ENCODE measurements at places on chromosomes 2 and 18.

GRCh38 chr18:63218472-63218871 is 101.1 kb downstream of the BCL2 start:
- no peak for DNase-seq

DNA sequence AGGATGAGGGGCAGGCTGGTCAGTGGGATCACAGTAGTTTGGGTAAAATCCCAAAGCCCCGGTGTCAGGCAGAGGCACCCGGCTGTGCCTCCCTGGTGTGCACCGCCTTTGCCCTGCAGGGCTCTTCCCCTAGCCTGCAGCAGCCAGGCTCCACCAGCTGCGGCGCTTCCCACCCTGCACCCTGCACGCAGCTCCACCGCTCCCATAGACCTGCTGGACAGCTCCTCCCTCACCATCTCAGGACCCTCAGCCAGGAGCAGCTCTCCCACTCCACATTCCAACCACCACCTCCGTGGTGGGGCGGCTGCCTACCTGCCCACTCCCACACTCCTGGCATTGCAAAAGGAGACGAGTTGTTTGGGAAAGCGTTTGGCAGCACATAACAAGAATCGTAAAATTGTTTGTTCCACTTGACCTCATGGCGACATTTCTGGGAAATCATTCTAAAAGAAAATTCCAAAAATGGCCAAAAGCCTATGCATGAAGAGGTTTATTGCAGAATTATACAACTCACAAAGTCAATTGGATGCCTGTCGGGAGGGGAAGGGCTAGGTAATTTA is 287.4 kb upstream of the HDAC4 start:
- no peak for DNase-seq

DNA sequence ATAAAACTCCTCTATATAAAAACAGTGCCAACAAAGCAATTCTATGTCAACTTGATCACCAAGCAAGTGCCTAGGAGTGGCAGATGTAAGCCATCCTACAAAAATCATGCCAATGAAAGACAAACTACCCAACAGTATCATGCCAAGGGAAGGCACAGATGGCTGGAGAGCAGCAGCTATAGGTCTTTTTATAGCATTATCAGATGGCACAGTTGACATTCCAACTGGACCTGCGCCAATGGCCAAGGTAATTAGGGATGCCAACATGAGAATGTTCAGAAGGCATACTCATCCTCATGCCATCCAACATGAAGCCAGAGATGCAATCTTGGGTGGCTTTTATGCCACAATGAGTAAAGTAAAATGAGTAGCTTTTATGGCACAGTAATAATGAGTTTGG is 237.3 kb downstream of the OTX1 start:
- no peak for DNase-seq

DNA sequence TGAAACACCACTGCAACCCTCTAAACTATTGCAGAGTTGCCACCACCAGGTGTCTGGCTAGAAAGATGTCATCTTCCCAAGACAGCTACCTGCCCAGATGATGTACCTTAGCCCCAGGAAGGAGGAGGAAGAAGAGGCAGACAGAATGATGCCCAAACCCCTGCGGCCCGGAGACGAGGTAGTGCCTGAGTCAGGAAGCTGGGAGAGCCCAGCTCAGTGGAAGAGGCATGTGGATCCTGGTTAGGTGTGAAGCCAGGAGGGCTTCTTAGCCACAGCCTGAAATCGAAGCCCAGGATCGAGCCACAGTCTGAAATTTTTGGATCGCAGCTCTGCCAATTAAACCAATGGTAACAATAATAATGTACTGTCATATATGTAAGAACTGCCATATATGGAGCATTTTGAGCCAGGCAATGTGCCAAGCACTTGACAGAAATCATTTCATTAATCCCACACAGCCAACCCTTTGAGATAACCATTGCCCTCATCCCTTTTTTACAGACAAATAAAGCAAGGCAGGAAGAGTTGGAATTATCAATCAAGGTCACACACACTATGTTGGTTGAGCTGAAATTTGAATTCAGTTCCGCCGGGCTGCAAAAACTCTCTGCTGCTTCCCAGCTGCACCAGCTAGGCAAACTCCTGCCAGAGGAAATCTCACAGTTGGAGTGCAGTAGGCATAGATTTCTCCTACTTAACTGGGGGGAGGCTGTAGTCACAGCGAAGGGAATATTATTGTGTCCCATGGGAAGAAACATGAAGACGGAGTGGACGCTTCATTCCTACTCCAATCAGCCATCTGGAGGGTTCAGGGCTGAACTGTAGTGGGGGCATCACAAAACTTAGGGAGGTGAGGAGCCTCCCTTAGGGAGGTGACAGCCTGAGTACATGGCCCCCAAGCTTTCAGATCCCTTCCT is 19.4 kb upstream of the CYP1B1 start:
- DNase-seq: no peak

- DNase-seq: peak; percentile 45
These were observed 8.4 kb downstream of the MYOM1 start for GRCh38 chr18:3211236-3211992.

DNA sequence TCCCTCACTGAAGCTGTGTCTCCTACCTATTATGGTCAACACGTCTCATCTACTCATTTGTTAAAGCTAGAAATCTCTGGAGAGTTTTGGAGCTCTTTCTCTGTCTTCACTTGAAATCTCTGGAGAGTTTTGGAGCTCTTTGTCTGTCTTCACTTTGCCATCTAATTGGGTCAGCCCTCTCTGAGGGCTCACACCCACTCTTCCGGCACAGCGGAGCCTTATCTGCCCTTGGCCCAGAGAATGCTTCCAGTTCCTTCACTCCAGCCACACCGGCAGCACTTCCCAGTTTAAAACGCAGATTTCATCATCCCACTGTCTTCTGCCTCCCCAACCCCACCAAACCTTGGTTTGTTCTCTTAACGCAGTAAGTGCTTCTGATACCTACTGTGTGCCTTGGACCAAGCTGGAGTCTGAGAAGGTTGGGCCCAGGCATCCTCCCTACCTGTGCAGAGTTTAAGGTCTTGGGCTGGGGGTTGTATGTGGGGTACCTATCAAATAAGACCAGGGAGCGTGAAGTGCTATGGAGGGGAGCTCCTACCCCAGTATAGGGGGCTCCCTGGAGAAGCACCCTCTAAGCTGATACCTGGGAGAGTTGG is 5.0 kb downstream of the HPCAL1 start:
- DNase-seq: no peak

GRCh38 chr2:165815299-165816141 is 21.5 kb upstream of the GALNT3 start:
- no peak for DNase-seq

DNA sequence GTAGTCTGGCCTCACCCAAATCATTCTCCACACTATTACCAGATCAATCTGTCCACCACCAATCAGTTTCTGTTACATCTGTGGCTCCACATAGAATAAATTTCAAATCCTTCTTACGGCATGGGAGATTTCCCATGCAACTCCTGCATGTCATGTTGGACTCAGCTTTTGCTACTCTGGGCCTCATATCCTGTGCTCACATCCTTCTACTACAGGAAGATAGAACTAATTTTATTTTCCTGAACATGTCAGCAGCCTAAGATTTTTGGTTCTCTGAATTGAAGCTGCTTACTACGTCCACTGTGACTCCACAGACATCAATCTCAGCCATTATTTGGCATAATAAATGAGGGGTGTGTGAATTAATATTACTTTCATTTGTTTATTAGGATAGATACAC is 181.1 kb downstream of the CCDC85A start:
- no peak for DNase-seq

GRCh38 chr2:237596520-237597195 is 6.1 kb upstream of the RAB17 start:
- no peak for DNase-seq

DNA sequence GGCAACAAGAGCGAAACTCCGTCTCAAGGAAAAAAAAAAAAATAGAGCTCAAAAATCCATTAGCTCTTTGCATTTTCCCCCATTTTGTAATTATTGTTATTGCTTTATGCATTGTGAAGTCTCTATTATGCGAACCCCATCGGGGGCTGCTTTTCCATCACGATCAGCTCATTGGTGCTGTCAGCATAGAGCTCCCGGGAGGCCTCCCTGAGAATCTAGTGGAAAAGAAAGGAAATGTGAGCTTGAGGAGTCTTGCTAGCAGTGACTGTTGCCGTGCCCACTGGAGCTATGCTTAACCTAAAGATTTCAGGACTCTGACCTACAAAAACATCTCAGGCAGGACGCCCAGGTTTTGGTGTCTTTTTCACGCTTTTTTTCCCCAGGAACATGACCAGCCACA is 102.6 kb upstream of the NDUFV2 start:
- no peak for DNase-seq
